ENCODE measurements at places on chromosomes 12 and 14.

- no peak for DNase-seq
Measured at GRCh38 chr12:116381240-116381743, 103.8 kb upstream of the MED13L start.

DNA sequence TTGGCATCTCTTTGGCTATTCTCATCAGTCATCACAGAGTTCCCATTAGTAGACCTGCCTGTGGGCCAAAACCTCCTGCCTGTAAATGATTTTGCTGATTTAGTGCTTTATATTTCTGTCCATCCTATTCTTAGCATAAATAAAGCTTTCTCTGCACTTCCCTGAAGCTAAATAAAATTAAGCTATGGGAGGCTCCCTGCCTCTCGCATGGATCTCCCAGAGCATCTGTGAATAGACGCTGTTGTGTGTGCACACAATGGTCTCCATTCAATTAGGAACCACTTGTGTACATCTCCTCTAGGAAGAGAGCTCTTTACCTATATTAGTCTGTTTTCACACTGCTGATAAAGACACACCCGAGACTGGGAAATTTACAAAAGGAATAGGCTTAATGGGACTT lies 80.4 kb downstream of the PPFIBP1 start:
- no peak for DNase-seq

DNA sequence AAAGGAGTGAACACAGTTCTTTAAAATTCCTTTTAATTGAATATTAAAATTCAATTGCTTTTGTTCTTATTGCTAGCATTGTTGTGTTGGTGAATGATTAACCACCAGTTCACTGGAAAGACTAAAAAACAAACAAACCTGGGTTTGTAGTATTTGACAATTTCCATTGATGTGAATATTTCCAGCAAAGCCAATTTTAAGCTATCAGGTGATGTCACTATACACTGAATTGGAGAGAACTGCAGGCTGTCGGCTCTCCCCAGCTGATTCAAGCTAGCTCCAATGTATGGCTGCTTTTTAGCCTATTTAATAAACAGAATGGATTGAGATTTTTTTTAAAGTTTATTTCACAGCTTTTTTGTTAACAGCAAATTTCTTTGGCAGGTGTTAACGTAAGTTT lies 1753.6 kb upstream of the SEL1L start:
- DNase-seq = no peak

DNA sequence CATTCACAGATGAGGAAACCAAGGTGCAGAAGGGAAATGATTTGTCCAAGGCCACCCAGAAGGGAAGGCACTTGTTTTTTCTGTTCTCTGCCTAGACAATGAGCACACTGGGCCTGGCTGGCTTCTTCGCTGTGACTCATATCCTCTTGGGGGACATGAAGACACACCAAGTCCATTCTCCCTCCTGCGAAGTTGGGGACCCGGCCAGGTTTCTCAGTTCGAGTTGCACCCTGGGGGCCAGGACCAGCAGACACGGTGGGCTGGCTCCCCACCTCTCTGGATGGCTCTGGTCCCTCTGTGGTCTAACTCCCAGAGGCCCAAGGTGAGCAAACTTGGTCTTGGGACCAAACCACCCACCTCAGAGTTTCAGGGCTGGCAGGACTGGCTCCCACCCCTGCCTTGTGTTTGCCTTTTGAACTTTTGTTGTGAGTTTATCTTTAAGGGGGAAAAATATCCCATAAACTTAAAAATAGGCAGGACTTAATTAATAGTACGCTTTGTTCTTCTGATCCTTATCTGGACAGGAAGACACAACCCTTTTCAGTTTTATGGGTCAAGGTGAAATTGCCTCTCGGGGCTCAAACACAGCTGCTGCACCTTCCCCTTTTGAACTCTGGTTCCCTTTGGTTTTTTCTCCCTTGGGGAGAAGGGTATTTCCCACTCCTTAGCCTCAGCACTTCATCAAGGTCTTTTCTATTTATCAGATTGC lies 9.0 kb upstream of the MLEC start:
- no peak for DNase-seq

- no peak for DNase-seq
Measured at GRCh38 chr12:96205908-96206307, 11.7 kb downstream of the ELK3 start.

DNA sequence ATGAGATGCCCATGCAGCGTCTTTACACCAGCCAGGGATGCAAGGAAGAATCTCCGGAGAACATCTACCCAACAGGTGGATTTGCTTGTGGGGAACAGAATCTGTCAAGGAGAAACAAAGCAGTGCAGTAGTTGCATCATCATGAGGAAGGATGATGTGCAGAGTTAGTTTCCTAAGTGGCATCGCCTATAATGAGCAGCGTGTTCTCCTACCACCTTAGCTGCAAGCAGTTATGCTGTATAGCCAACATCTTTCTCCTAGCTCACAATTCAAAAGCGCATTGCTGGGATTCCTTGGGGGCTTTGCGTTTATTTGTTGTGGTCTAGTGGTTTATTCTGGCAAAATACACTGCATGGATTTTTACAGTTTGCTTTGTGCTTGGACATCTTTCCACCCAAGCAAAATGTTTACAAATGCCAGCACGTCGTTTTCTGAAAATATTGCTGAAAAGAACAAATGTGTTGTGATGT lies 233.0 kb downstream of the RGS6 start:
- no peak for DNase-seq

DNA sequence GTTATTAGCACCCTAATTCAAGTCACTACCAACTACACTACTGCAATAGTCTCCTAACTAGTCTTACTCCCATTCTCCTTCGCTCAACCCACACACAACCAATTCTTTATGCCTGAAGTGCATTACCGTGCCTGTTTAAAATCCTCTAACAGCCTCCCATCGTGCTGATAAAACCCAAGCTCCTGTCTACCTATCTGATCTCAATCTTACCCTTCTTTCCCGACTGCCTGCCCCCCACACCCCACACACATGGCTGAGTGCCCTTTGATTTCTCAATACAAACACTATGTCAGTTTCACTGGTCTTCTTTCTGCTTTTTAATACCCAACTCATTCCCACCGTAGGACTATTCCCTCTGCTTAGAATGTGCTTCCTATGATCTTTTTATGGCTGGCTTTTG lies 59.9 kb downstream of the SPPL3 start:
- DNase-seq = no peak

DNA sequence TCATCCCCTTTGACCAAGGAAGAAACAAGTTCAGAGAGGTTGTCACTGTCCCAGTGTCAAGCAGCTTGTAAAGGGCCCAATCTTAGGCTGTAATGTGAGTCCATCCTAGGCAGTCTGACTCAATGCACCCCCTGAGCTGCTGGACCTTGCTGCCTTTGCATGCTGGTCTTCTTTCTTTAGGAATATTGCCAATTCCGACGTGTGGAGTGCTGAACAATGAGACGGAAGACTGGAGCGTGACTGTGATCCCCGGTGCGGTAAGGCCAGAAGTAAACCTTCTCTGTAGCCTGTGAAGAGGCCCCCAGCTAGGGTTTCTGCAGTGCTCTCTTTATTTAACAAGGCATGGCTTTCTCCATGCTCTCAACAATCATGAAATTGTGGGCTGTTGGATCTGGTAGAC lies 963 bp downstream of the TCTN2 start:
- DNase-seq = no peak

DNA sequence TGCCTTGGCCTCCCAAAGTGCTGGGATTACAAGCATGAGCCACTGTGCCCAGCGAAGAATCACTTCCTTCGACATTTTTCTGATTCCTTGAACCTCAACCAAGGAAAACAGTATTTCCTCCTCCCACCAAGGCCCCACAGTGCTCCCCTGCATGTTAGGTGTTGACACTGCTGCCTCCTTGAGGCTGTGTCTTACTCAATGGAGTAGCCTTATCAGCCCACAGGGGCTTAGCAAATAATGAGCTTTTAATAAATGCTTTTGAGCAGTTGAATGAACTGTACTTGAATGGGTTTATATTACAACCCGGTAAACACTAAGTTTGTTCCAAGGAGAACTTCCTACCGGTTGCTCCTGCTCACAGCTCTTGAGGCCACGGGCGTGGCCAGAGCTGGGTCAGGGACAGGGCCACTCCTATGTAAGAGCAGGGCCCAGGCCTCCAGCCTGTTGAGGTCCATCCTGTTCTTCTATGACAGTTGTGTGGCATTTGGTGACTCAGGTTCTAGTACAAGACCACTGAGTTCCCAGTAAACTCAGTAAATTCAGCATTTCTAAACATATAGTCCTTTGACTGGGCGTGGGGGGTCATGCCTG lies 36.8 kb upstream of the TUBA1A start:
- peak; percentile 35 for DNase-seq

DNA sequence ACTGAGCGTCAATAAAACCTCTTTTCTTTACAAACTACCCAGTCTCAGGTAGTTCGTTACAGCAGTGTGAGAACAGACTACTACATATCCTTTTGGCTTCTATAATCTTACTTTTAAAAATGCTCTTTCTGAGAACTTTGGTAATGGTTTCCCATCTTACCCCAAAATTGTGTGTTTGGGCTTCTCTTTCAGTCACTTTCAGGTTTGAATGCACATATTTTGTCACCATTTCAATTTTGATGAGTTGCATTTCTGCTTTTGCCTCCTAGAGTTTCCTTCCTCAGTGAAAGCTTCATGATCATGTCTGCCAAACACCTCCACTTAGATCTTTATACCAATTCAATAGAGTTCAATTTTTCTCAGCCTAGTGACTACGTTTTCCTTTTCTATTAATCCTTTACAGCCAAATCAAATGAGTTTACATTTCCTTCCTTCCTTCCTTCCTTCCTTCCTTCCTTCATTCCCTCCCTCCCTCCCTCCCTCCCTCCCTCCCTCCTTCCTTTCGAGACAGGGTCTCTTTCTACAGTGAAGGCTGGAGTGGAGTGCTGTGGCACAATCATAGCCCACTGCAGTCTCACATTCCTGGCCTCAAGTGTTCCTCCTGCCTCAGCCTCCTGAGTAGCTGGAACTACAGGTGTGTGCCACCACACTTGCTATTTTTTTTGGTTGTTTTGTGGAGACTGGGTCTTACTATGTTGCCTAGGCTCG lies 124.9 kb downstream of the BCAT1 start:
- DNase-seq = no peak

GRCh38 chr14:35932659-35933159 lies 106.6 kb downstream of the BRMS1L start:
- DNase-seq = no peak

- DNase-seq = no peak
Measured at GRCh38 chr14:75254901-75255584, 23.6 kb upstream of the FOS start.
